ENCODE measurements at places on chromosomes 7 and 10. TPM values are rescaled to one million over a fixed set of nuclear protein-coding genes. Genes with fewer than 3 reads are reported as not detected.

Gene ZCWPW1
- polyA plus RNA-seq, result 12.1 TPM

Gene OR6V1
- not detected for polyA plus RNA-seq

Gene MSMB
- polyA plus RNA-seq, result not detected

Gene BICC1
- polyA plus RNA-seq, result not detected

Gene MEOX2
- polyA plus RNA-seq, result not detected

Gene C7orf57
- not detected for polyA plus RNA-seq

Gene LYZL1
- polyA plus RNA-seq, result not detected

Gene TEX36
- polyA plus RNA-seq, result not detected

Gene HABP2
- polyA plus RNA-seq, result not detected

Gene IKZF1
- polyA plus RNA-seq, result 213 TPM

Gene HECW1
- not detected for polyA plus RNA-seq

Gene LRIT1
- not detected for polyA plus RNA-seq

Gene TRIM50
- polyA plus RNA-seq, result not detected

Gene OPTN
- 16.3 TPM for polyA plus RNA-seq

Gene ADIRF
- polyA plus RNA-seq, result not detected

Gene CDNF
- polyA plus RNA-seq, result 1.1 TPM

Gene CYP3A7
- polyA plus RNA-seq, result not detected

Gene PDK4
- not detected for polyA plus RNA-seq

Gene RTKN2
- polyA plus RNA-seq, result 0.05 TPM

Gene FXYD4
- polyA plus RNA-seq, result not detected

Gene CRYGN
- polyA plus RNA-seq, result not detected

Gene FAM24B
- polyA plus RNA-seq, result 10.5 TPM

Gene CRHR2
- not detected for polyA plus RNA-seq

Gene IDI2
- polyA plus RNA-seq, result not detected

Gene CALY
- not detected for polyA plus RNA-seq

Gene FAM53B
- 48.9 TPM for polyA plus RNA-seq

Gene TUBAL3
- not detected for polyA plus RNA-seq

Gene PTPRZ1
- not detected for polyA plus RNA-seq

Gene STEAP2
- not detected for polyA plus RNA-seq

Gene GPER1
- polyA plus RNA-seq, result 0.66 TPM

Gene LRRC18
- polyA plus RNA-seq, result 0.58 TPM

Gene ANKRD30A
- not detected for polyA plus RNA-seq

Gene ANKRD61
- 0.24 TPM for polyA plus RNA-seq

Gene SPDYE9
- 0.19 TPM for polyA plus RNA-seq

Gene ECHS1
- 117 TPM for polyA plus RNA-seq

Gene TLX1
- not detected for polyA plus RNA-seq

Gene GIMAP7
- polyA plus RNA-seq, result 24.1 TPM

Gene ACTA2
- polyA plus RNA-seq, result 9.4 TPM

Gene CTAGE4
- not detected for polyA plus RNA-seq

Gene PRR15
- polyA plus RNA-seq, result not detected

Gene HYAL4
- not detected for polyA plus RNA-seq

Gene ZEB1
- polyA plus RNA-seq, result 32.2 TPM

Gene CH25H
- not detected for polyA plus RNA-seq

Gene UNCX
- polyA plus RNA-seq, result not detected

Gene NPC1L1
- polyA plus RNA-seq, result not detected
